ENCODE measurements at places on chromosomes 2 and 18. TPM values are rescaled to one million over a fixed set of nuclear protein-coding genes. Genes with fewer than 3 reads are reported as not detected.

The POTEJ gene
- not detected for polyA plus RNA-seq

GRCh38 chr2:196607073-196607472 lies 32.4 kb upstream of the CCDC150 start:
- H3K27ac ChIP-seq = no peak overlapping the region
- DNase-seq = no peak
- peaks cover 6% of the 10 kb centered on the region for H3K27me3 ChIP-seq

DNA sequence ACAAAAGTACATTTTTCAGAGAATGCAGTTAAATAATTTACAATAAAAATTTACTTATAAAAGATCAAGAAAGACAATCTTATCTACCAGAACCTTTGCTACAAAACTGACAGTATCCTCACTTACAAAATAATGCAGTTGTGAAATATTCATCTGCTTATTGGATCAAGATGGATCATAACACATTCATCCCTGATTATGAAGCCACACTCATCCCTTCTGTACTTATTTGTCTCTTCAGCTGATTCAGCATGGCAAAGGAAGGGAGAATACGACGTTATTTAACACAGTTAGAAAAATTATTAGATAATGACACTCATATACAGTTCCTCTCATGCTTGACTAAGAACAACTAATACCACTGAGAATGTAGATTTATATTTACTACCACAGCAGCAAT lies 46.4 kb downstream of the TCF4 start:
- DNase-seq = no peak
- H3K4me1 ChIP-seq = peaks cover 5% of the 10 kb centered on the region
- no peaks in the 10 kb centered on the region for H3K27me3 ChIP-seq
- no peak overlapping the region for H3K27ac ChIP-seq

DNA sequence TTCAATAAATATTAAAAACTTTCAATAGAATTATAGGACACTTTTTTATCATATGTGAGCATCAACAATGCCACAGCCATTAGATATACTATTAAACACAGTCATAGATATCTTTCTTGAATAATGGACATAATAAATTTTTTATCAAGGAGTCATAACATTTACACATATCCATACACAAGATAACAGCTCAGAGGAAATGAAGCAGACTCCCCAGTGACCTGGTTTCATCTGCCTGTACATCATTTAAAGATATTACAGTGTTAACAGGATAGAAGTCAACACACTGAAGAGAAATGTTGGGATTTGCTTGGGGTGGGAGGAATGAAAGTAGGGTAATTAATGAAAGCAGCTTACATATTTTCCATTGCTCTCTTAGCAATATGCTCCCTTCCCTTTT lies 5.1 kb downstream of the SCG2 start:
- H3K27ac ChIP-seq = no peak overlapping the region
- no peak for DNase-seq
- no peaks in the 10 kb centered on the region for H3K27me3 ChIP-seq
- H3K4me1 ChIP-seq = peaks cover 1% of the 10 kb centered on the region

The ASPRV1 gene
- 0.12 TPM for polyA plus RNA-seq

The SERPINB5 gene
- polyA plus RNA-seq = not detected

The IL1B gene
- polyA plus RNA-seq = not detected

DNA sequence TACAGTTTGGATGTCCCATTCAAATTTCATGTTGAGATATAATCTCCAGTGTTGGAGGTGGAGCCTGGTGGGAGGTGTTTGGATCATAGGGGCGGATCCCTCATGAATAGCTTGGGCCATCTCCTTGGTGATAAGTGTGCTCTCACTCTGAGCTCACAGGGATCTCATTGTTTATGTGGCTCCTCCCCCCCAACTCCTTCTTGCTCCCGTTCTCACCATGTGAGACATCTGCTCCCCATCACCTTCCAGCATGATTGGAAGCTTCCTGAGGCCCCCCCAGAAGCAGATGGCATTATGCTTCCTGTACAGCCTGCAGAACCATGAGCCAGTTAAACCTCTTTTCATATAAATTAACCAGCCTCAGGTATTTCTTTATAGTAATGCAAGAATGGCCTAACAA lies 3.0 kb upstream of the INPP1 start:
- no peaks in the 10 kb centered on the region for H3K27me3 ChIP-seq
- H3K27ac ChIP-seq = no peak overlapping the region
- no peaks in the 10 kb centered on the region for H3K36me3 ChIP-seq
- no peak for DNase-seq
- H3K4me1 ChIP-seq = peaks cover 7% of the 10 kb centered on the region

- no peak overlapping the region for H3K27ac ChIP-seq
- H3K27me3 ChIP-seq = no peaks in the 10 kb centered on the region
- H3K4me1 ChIP-seq = no peaks in the 10 kb centered on the region
- no peak for DNase-seq
- H3K36me3 ChIP-seq = no peaks in the 10 kb centered on the region
- H3K4me3 ChIP-seq = no peak overlapping the region
Observed at GRCh38 chr2:27800856-27801255, 29.3 kb downstream of the MRPL33 start.

Data from naive B cell (primary cell).